ENCODE measurements at places on chromosomes 12 and 14.

- DNase-seq = no peak
These were observed 47.2 kb downstream of the UBE3B start for GRCh38 chr12:109524466-109525278.

- no peak for DNase-seq
These were observed 126.1 kb downstream of the EPS8 start for GRCh38 chr12:15662983-15663659.

DNA sequence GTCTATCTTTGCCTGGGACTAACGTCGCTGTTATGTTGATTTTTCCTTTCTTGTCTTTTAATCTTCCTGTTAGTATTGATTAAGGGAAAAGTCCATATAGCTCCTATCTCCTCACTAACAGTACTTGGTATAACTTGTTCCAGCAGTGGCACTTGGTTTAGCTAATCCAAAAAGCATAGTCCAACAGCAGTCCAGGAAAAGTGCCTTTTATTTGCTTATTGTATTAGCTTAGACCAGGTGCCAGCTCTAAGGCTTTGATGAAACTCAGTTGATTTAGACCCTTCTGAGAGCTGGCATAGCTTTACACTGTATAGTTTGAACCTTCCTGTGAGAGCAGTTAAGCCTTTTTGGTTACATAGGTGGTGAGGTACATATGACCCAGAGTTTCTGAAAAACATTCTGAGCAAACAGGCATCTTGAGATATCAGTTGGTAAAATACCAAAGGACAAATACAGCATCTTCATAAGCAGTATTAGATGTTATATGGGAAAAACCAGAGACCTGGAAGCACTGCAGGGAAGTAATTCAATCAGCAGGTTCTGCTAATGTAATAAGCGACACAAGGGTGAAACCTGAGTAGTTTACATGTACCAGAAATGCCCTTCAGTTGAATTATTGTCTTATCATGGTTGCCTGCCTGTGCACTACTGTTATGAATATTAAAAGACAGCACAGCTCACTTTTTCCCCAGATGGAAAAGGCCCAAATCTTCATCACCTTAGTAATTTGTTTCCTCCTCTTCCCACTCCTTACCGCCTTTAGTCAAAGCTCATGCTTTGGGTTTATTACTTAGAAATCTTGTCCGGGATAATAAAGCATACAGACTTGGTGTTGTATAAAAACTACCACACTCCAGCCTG lies 13.0 kb downstream of the PELI2 start:
- DNase-seq = peak; percentile 19

DNA sequence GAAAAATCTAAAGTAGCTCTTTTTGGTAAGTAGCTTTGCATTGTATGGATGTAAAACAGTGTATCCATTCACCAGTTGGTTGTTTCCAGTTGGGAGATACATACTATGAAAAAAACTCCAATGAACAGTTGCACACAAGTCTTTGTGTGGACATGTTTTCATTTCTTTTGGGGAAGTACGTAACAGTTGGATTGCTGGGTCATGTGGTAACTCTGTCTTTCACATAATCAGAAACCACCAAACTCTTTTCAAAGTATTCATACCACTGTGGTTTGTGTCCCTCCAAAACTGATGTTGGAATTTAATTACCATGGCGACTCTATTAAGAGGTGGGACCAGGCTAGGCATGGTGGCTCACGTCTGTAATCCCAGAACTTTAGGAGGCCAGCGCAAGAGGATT lies 58.9 kb upstream of the RESF1 start:
- no peak for DNase-seq

GRCh38 chr12:90250042-90250441 lies 541.4 kb upstream of the ATP2B1 start:
- no peak for DNase-seq

- DNase-seq = no peak
These were observed 69.5 kb downstream of the CLMN start for GRCh38 chr14:95250140-95250769.

GRCh38 chr12:131612092-131612755 lies 98.7 kb upstream of the SFSWAP start:
- no peak for DNase-seq

DNA sequence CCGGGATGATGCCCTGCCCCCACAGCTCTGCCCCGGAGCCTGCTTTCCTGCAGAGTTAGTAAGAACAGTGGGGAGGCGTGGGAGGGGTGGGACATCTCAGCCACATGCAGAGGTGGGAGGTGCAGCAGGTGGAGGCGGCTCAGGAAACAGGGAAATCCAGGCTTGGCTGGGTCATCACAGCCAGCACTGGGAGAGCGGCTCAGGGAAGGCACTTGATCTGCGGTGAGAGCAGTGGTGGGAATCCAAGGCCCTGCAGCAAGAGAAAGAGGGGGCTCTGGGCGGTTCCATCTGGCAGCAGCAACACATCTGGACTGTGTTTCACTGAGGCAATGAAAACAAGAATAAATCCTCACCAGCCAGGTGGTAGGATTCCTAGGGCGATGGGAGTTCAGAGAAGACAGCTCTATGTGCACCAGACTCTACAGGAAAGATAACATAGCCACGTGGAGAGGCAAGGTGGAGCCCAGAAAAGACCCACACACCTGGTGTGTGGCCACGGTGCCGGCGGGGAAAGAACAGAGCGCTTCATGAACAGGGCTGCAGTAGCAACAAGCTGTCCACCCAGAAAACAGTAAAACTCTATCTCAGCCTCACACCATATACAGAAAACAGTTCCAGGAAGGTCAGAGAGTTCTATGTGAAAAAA lies 57.6 kb downstream of the CCDC85C start:
- DNase-seq = no peak

DNA sequence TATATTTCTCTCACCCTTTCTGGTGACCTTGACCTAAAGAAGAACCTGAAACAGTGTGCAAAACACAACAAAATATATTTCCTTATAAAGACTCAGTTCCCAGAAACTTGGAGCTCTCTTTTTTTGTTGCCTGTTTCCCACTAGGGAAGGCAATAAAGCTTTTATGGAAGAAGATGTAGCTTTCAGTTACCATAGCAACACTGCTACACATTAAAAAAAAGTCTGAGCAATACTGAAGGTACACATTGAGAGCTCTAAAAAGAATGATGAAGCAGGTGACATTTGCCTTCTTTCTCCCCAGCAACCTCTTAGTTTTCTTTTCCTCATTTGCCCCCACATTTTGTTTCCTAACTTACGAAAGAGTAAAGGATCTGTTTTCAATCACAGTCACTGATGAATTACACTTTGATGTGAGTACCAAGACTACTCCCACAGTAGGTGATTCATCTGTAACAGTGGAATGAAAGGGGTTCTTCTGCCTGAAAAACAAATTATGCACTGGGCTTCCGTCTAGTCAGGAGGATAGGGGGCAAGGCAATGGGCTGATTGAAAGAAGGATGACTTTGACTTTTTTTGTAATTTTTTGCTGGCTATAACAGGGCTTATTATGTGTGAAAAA lies 1.1 kb upstream of the CATSPERB start:
- no peak for DNase-seq

- DNase-seq = no peak
These were observed 89.9 kb downstream of the NT5DC3 start for GRCh38 chr12:103751171-103751570.

GRCh38 chr14:81625343-81625742 lies 91.7 kb upstream of the SEL1L start:
- DNase-seq = peak; percentile 27

GRCh38 chr14:87874676-87875075 lies 118.3 kb downstream of the GALC start:
- DNase-seq = no peak

DNA sequence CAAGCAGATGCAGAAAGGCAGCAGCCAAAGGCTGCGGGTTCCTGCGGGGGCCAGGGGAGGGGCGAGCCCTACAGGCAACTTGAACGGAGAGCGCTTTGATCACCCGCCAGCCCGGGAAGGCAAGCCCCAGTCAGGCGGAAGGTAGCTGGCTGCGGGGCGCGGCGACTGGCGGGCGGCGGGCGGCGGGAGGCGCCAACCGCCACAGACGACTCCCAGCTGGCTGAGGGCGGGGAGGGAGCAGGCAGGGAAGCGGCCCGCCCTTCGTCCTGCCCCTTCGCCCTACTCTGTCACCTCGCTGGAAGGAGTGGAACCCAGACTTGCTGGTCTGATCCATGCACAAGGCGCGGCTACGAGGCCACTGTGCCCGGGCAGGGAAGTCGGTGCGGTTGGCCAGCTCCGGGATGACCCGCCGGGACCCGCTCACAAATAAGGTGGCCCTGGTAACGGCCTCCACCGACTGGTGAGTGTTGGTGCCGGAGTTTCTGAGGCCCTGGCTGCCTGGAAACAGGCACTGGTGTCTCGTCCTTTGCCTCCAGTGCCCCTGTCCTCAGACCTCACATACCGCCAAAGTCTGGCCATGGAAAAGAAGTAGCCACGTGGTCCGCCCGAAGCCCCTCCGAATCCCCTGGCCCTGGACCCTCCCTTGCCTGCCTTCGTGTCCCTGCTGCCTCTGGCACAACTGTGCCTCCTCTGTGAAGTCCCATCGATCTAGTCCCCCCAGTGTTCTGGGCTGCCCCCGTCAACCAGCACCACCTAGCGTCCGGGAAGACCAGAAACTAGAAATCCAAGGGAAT lies 15.4 kb upstream of the CARMIL3 start:
- peak; percentile 72 for DNase-seq

- no peak for DNase-seq
These were observed 877.6 kb upstream of the SEL1L start for GRCh38 chr14:82411298-82411697.

DNA sequence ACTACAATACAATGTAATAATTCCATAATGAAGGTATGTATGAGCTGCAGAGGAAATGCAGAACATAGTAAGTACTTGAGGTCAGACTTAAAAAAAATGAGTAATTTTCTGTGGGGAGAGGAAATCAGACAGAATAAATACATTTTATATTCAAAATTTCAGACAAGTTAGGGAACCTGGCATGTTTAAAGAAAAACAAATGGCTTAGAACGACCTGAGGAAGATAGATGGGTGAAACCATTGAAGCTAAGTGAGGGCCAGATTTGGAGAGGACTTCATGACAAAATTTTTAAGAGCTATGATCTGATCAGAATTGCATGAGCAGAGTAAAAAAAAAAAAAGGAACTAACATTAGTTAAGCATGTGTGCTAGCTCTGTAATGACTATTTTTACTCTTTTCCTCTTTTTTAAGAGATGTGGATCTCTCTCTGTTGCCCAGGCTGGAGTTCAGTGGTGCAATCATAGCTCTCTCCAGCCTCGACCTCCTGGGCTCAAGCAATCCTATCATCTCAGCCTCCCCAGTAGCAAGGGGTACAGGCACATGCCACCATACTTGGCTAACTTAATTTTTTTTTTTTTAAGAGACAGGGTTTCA lies 157.6 kb upstream of the PDE3A start:
- DNase-seq = no peak

DNA sequence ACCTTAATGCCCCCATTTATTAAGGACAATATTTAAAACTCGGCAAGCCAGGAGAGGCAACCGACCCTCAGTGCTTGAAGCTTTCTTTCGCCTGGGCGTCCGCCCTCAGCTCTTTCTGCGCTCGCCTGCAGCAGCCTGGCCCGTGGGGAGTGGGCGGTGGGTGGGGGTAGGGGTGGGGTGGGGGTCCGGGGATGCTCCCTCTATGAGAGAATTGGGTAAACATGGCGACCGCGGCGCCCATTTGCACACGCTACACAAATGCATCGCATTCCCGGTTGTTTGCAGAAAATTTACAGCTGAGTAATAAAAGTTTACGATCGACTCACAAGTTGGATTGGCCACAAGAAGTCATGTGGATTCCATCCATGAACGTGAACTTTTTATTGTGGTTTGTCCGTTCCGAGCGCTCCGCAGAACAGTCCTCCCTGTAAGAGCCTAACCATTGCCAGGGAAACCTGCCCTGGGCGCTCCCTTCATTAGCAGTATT lies 7.7 kb downstream of the HOXC8 start:
- DNase-seq = no peak

GRCh38 chr12:111221062-111222026 lies 147.6 kb downstream of the PHETA1 start:
- no peak for DNase-seq

GRCh38 chr14:99346470-99347080 lies 74.6 kb upstream of the BCL11B start:
- DNase-seq = no peak

- no peak for DNase-seq
These were observed 1.1 kb downstream of the BCAT1 start for GRCh38 chr12:24947541-24948419.

DNA sequence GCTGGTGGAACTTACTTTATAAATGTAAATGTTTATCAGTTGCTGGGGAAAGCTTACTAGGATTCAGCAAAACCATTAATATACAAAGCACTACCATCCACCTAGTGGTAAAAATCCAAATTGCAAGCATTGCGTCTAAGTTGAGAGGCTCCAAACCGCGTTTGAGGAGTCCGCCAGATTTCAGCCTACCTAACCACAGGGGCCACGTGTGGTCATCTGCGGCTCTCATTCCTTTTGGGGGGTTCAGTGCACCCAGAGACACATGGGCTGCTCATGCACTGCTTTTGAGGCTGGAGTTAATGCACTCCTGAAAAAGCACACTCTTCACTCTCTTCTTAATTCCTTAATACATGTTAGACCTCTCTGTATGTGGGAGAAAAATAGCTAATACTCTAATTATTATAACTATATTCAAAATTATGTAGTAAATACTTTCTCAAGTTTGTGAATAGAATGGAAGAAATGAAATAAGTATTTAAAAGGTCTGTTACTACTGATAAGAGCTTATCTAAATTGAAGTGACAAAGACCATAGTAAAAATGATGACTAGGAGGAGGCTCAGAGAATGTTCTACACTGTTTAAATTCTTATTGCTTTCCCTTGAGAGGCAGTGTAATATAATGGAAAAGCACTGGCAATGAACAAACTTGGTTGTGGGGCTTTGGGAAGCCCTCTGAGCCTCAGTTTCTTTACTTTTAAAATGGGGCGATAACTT lies 41.4 kb upstream of the MANSC4 start:
- DNase-seq = peak; percentile 77

GRCh38 chr12:83225806-83226205 lies 539.1 kb downstream of the TMTC2 start:
- DNase-seq = no peak

DNA sequence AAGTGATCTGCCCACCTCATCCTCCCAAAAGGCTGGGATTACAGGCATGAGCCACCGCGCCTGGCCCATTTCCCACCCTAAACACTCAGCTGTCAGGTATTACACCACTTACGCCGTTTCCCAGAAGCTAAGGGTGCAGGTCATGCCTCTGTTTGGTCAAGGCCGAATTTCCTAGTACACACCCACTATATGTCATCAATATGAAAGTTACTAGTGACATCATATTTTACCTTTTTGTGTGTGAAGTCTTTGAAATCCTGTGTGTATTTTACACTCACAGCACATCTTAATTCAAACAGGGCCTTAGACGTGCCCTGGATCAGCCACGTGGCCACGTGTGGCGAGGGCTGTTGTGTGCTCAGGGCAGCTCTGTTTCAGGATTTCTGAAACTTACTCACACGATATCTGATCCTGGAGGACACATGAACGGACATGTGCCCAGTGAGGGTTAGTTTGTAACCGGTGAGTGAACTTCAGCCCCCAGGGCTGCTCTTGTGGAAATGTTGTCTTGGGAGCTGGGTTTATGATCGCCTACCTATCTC lies 51.8 kb downstream of the GLT1D1 start:
- no peak for DNase-seq

GRCh38 chr12:26011099-26011498 lies 52.6 kb downstream of the RASSF8 start:
- no peak for DNase-seq

Data from activated CD4-positive, alpha-beta T cell treated with anti-CD3 and anti-CD28 coated beads, Interleukin-10, Interleukin-2, amounts not matched to agents 100 ng/mL and 50 ng/mL, durations not matched to agents 16 hours and 8 hours (primary cell).